Effector CD4-positive, alpha-beta T cell (primary cell): ENCODE measurements at places on chromosomes 1 and 21.

DNA sequence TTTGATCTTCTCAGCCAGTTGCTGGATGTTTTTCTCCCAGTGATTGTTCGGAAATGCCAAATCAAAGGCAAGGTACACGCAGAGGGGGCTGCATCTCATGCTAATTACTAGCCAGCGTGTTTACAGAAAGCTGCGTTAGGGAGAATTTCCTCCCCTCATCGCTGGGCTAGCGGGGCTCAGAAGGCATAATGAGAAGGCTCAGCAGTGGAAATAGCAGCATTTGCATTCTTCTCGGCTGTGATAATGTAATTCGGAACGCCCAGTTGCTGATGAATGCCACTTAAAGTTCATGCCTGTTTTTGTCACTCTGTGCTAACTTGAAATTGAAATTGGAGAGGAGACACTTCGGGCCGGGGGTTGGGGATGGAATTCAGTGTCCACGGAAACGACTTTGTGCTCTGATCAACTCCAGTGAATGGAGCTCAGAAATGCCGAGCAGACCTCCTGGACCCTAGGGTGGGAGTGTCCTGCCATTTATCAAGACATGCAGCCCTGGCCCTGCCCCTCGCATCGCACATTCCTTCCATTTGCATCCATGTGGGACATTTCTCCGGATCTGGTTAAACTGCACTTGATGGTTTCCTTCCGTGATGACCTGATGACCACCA, 313.4 kb upstream of the C1orf174 start:
- no peak for DNase-seq

DNA sequence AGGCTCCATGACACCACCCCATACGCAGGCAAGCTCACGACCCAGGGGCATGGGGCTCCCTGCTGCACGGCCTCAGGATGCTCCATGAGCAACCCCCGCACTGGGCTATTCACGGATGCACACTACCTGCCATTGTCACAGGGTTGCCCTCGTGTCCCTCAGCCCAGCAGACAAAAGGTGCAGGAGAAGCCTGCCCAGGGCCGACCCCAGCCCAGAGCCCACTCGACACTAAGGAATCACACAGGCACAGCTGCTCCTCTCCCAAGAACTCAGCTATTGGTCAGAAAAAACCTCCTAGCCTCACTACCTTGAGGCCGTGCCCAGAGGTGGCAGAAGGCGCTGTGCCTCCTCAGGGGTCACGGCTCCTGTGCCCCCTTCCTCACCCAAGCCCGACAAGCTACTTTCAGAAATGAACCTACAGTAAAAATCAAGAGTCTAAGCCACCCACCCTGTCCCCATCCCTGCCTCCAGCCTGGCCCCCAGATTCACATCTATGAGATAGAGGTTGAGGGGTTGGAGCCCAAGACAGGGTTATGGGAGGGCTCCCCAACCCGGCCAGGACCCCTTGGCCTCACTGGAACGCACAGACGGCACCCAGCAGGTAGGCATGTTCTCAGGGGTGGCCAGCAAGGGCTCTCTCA, 6.4 kb upstream of the SPATC1L start:
- DNase-seq = no peak

GRCh38 chr1:223403184-223403815, 10.1 kb downstream of the CCDC185 start:
- no peak for DNase-seq

- no peak for DNase-seq
Observed at GRCh38 chr1:41097105-41097504, 75.6 kb upstream of the SLFNL1 start.

DNA sequence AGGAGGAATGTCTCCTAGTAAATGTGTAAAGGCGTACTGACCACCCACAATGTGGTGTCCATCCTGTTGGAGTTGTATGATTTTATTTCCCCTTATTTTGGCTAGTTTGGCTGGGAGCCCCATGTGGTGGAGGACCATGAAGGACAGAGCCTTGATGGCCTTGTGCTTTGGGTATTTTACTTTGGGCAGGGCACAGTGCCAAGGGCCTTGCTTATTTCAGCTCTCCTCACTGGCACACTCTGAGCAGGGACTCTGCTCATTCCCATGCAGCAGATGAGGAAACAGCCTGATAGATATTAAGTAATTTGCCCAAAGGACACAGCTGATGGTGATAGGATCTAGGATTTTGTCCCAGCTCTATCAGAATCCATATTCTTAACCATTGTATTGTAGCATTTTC, 50.2 kb downstream of the SMYD2 start:
- DNase-seq = no peak

DNA sequence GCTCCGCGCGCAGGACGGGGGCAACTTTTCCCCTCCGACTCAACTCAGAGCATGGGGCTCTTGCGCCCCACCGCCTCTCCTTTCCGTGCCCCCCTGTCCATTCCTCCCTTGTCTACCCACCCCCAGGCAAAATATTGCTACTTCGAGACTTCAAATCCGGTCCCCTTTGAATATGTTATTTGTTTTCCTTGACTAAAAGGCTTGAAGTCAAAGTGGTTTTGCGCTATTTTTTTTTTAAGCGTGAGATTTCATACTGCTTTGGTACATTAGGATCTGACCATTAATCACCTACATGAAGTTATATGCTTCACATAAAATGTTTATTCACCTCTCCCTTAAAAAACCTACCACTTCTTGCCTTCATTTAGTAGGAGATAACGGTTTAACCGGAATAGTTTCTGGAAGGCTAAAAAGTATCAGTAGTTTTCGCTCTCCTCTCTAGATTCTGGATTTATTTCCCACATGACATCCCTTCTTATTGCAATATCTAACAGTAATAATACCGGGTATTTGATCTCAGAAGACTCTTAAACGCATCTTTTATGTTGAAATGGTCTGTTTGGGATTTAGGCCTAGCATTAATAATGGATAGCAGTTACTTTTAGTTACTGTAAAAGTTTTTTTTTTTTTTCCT, 1.6 kb downstream of the NFIA start:
- no peak for DNase-seq

- no peak for DNase-seq
Observed at GRCh38 chr1:48107516-48107915, 110.3 kb upstream of the TRABD2B start.

- DNase-seq = no peak
Observed at GRCh38 chr1:153789478-153790034, 14.3 kb downstream of the SLC27A3 start.

DNA sequence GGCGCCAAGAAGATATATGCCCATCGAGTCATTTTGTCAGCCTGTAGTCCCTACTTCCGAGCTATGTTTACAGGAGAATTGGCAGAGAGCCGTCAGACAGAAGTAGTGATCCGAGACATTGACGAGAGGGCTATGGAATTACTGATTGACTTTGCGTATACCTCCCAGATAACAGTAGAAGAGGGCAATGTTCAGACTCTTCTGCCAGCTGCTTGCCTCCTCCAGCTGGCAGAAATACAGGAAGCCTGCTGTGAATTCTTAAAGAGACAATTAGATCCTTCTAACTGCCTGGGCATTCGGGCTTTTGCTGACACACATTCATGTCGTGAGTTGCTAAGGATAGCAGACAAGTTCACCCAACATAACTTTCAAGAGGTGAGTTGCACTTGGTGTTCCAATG, 19.1 kb downstream of the KLHL20 start:
- DNase-seq = no peak

- DNase-seq = no peak
Observed at GRCh38 chr1:117060441-117061317, 553 bp downstream of the TTF2 start.
